Skeletal muscle tissue (tissue), 5 donors: ENCODE measurements at places on chromosomes 4 and X. TPM values are rescaled to one million over a fixed set of nuclear protein-coding genes. Genes with fewer than 3 reads are reported as not detected.

The FLNA gene
- 331 TPM for total RNA-seq

The TAB3 gene
- total RNA-seq = 5.7 TPM

The SSX1 gene
- total RNA-seq = not detected

The CFAP47 gene
- under 0.01 TPM for total RNA-seq

The KLB gene
- total RNA-seq = 1.0 TPM

The NLRP2B gene
- total RNA-seq = not detected

The PLA2G12A gene
- 5.2 TPM for total RNA-seq

The HTR2C gene
- total RNA-seq = not detected

The CT45A2 gene
- total RNA-seq = 0.52 TPM
